Thymus (tissue), 14 donors: ENCODE measurements at places on chromosomes 5 and 9. TPM values are rescaled to one million over a fixed set of nuclear protein-coding genes. Genes with fewer than 3 reads are reported as not detected.

- DNase-seq = peak; percentile 92
These were observed 4.7 kb upstream of the TUBB4B start for GRCh38 chr9:137236238-137236935.

DNA sequence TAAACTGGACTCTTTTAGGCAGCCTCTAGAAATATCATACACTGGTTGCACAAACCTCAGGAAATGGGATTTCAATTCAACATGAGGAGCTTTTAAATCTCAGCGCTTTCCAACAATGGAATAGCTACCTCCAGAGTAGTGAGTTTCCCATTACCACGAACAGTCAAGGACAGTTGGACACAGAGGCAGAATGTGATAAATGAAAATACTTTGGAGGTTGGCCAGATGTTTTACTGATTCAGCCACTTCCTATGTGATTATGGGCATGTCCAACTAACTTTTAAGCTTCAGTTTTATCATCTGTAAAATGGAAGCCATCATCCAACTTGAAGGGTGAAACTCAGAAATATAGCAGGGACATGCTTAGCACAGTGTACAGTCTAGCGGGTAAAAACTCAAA is 2.1 kb downstream of the FBXW2 start:
- no peak for DNase-seq

FOXI1 gene
- 1.3 TPM for polyA plus RNA-seq

DNA sequence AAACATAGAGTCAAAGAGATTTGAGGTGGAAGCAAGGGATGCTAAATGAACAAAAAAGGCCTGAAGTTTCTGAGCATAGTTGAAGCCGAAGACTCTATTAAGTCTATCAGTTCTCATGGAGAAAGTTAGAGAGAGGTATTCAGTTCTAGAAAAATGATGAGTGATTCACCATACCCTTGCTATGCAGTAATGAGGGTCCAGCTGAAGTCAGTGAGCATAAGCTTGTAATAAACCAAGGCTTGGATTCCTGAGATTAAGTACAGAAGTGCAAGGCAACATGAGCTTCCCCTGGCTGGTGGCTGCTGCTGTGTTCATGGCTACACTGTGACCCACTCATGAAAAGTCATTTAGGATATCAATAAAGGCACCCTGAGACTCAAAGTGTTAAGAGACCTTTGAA is 129.7 kb upstream of the MTAP start:
- DNase-seq = no peak

GRCh38 chr5:17730421-17730820 is 96.2 kb downstream of the TAF11L14 start:
- no peak for DNase-seq

DNA sequence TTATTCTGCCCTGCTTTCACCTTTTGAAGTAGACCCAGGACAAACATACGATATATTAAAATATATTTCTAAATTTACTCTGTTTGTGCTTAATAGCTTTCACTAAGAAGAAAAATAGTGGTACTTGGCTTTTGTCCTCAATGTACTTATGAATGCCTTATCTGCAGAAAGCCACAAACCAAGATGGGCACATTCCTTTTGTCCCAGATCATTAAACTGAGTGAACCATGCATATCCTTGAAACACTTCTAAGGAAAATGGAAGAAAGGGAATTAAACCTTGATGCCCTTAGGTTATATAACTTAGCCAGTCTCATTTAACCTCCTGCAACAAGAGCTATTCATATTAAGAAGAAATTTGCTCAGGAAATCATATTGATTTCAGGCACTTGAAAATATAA is 553.8 kb upstream of the CDH9 start:
- no peak for DNase-seq

DNA sequence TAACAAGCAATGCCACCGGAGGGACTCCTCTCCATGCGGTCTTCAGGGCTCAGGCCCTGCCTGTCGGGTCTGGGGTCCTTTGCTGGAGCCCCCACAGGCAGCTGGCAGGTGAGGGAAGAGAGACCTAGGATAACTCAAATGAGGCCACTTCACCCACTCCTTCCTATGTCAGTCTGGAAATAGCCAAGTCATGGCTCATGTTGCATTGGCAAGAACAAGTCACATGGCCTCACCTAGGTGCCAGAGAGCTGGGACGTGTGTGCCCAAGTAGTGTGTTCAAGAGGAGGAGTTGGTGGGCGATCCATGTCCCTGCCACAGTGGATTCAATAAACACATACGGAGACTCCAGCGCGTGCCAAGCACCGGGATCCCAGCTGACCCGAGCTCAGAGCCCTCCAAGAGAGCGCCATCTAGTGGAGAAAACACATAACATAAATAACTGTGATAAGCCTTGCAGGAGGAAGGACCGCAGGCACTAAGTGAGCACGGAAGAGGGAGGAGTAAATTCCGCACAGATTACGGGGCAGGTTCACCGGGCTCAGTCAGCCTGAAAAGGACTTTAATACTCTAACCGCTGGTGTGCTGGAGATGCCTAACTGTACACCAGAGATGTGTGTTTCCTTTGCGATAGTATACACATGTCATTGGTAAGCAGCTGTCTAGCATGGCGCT is 580.8 kb downstream of the CCDC171 start:
- DNase-seq = peak; percentile 62

- no peak for DNase-seq
These were observed 28.3 kb upstream of the DENND4C start for GRCh38 chr9:19201899-19202891.

SPINK4 gene
- polyA plus RNA-seq = 2.1 TPM

DNA sequence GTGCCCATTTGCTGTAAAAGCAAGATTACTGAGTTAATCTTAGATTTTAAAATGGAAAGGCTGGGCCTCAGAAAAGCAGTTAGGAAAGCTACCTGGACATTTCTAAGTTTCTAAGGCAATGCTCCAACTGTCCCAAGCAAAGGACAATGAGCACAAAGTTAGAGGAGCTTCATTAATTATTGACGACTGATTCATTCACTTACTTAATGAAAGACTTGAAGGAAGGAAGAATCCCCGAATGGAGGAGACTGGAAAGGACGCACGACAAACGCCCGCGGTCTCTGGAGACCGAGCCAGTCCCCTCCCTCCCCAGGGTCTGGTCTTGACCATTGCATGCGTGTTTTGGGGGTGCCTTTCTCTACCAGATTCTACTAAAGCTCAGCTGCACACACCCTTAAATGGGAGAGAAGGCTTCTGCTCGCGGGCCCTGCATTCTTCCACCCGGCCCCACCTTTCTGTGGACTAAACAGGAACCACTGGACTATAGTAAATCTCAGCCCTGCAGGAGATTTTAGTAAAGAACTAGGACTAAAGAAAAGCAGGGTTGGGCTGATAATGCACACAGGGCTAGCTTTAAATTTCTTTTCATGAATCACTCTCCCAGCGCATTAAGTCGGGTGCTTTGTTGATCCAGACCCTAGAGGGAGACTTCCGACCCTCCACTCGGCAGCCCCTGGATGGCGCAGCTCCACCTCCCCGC is 44.8 kb downstream of the CTSL start:
- no peak for DNase-seq

GRCh38 chr5:61200582-61201155 is 38.4 kb upstream of the SMIM15 start:
- DNase-seq = no peak

IFNK gene
- 0.52 TPM for polyA plus RNA-seq

SPATA31A3 gene
- polyA plus RNA-seq = not detected

GRCh38 chr9:93582115-93582514 is 5.7 kb downstream of the PHF2 start:
- no peak for DNase-seq

PCDHGB6 gene
- polyA plus RNA-seq = 1.1 TPM

DBH gene
- 0.25 TPM for polyA plus RNA-seq

DNA sequence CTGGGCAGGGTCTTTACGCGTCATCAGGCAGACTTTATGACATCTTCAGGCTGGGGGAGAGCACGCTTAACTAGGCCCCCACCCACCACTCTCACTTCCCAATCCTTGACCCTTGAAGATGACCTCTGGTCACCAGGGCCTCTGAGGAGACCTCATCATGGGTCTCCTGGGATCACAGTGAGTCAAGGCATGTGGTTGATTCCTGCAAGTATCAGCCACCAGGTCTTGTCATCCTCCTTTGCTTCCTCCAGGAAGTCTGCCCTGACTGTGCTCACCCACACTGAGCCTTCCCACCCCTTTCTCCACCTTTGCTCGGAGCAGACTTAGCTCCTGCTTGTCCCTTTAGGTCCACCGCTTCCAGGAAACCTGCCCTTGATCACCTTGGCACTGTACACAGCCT is 17.3 kb downstream of the ODF2 start:
- no peak for DNase-seq

GAS1 gene
- polyA plus RNA-seq = 64.3 TPM

GRCh38 chr9:68980341-68980914 is 33.5 kb downstream of the PRKACG start:
- DNase-seq = no peak

GRCh38 chr5:158305861-158306260 is 446.9 kb upstream of the CLINT1 start:
- DNase-seq = no peak

- DNase-seq = peak; percentile 18
These were observed 4.2 kb upstream of the PTGES start for GRCh38 chr9:129757045-129757444.

DNA sequence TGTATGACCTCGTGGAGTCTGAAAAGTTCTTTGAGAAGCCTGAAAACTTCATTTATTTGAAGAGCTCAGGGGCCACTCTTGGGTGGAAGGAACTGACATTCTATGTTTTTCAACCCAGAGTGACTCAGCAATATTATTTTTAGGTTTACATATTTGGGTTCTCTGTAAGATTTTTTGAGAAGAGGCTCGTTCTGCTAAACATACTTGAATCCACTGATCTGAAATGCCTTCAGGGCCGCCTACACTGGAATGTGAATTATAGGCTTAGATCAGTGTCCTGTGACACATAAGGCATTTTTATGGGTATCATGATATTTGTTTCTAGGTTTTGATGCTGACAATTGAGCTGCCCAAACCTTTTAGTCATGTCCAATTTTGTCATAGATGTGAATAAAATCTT is 86.2 kb downstream of the PSAT1 start:
- no peak for DNase-seq

- DNase-seq = no peak
These were observed 72.4 kb downstream of the NNT start for GRCh38 chr5:43675357-43675756.

MAST4 gene
- polyA plus RNA-seq = 18.8 TPM

DNA sequence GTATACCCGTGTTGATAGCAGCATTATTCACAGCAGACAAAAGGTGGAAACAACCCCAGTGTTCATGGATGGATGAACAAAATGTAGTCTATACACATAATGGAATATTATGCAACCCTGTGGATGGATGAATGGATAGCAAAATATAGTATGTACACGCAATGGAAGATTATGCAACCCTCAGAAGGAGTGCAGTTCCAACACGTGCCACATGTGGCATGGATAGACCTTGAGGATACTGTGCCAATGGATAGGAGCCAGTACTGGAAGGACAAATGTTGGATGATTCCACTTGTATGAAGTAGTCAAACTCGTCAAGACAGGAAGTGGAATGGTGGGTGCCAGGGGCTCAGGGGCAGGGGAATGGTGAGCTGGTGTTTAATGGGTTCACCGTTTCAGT is 44.9 kb downstream of the PLEKHG4B start:
- DNase-seq = no peak

DNA sequence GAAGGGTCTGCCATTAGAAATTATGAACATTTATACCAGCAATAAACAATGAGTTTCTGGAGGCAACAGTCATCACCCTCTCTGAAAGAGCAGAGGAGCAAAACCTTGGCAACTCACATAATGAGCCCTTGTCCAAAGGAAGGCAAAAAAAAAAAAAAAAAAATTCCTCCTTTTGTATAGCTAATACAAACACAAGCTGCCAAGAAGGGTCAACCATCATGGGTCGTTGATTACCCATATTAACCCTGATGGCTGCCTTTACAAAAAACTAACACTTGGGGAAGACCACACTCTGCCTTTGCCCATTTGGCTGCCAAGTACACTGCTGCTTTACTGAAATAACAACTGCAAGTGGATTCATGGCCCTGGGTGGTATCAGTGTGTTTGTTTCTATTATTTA is 272.7 kb downstream of the ADAMTSL1 start:
- DNase-seq = no peak

GRCh38 chr9:81798606-81799005 is 109.3 kb upstream of the TLE1 start:
- no peak for DNase-seq

WDR38 gene
- 0.30 TPM for polyA plus RNA-seq

DNA sequence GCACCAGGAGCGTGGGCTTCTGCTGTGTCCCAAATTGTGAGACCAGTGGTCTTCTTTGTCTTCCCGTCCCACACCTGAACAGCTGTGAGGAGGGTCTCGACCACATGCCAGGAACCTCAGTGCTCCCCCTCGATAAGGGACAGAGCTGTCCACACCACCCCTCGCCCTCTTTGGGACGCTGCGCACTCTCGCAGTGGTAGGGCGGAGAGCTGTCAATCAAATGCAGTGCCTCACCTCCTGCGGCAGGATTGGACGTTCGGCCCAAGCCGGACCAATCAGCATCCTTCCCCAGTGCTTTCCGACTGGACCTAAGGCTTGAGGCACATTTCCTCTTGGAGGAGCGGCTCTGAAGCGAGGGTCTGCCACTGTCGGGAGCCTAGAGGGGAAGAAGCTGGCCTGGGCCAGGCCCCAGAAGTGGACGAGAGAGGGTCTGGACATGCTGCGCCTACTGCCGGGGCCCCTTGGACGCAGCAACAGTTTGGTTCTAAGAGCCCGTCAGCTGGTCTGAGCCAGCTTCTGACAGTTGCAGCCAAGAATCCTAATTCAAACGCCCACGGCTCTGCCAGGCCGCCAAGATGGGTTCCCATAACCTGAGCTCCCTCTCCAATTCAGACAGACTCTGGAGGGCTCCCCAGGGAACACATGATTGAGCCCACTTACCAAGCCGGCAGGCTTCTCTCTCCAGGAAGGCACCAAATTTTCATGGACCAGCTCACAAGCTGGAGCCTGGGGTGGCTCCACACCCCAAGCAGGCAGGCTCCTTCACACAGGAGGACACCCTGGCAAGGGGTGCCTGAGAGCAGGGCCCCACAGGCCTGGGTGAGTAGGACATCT is 28.1 kb upstream of the ADAMTS2 start:
- DNase-seq = no peak

NDST1 gene
- polyA plus RNA-seq = 6.4 TPM

XPA gene
- polyA plus RNA-seq = 27.3 TPM

DNA sequence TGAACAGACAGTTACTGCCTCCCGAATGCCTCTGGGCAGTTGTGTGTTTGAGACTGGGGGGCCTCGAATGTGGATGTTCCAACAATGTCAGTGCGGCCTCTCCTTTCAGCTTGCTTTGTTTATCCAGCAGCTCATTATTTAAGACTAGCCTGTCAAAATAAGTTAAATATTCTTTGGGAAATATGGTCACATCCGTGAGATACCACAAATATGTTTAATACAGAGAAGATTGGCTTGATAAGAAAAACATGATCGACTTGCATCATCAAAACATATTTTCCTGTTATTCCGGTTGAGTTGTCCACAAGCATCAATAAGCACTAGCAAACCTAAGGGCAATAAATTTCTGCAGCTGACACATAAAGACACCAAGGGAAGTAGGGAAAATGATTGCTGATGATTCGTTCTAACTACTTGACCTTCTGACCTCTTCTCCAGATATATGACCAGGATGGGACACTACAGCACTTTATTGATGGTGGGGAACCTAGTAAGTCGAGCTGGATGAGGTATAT is 66.5 kb downstream of the PRDM6 start:
- no peak for DNase-seq

SHB gene
- polyA plus RNA-seq = 5.5 TPM
